ENCODE measurements at places on chromosomes 2 and 18.

DNA sequence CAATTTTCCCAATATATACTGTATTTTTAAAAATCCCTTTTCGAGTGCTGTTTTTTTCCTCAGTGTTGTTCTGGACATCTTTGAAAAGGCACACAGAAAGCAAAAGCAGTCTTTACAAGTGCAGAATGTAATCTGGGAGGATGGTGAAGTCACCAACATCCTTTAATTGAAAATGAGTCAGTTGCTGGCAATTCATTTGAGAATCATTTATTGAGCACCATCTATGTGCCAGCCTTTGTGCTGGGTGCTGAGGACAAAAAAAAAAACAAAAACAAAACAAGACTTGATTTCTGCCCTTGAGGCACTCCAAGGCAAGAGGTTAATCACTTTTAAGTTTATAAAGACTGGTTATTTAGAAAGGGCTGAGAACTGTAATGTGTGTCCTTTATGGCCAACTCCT, 46.7 kb upstream of the ACVR1 start:
- no peak for DNase-seq

GRCh38 chr2:26792720-26793119, 6.9 kb downstream of the CENPA start:
- no peak for DNase-seq

DNA sequence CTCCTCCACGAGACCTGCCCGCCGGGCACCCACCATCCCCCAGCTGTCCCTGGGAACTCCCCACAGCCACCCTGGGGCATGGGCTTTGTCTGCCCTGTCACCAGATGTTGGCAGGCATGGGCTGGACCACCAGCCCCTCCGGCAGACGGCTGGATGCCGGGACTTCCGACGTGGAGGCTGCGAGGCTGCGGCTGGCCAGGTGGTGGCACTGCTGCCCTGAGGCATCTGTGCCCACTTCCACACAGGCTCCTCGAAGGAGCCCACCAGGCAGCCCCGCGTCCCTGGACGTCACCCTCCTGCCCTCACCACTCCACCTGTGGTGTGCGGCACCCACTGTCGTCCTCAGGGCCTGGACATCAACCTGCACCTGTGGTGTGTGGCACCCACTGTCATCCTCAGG, 319.9 kb upstream of the SALL3 start:
- no peak for DNase-seq

DNA sequence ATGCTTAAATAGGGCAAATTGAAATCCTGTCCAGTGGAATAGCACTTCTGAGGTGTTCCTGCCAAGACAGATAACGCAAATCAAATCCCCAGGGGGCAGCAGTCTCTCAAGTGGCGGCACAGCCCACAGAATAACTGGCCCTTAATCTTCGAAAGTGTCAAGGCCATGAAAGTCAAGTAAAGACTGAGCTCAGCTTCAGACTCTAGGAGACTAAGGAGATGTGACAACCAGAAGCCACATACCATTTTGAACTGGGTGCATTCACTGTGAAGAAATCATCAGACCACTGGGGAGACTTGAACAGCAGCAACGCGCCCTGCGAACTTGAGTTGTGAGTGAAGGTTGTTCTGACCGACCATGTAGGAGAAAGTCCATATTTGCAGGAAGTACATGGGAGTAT, 66.0 kb upstream of the ASAP2 start:
- no peak for DNase-seq

- no peak for DNase-seq
Observed at GRCh38 chr2:239055756-239056493, 208.0 kb downstream of the TWIST2 start.

- no peak for DNase-seq
Observed at GRCh38 chr2:99403524-99403923, 66.3 kb downstream of the EIF5B start.

- no peak for DNase-seq
Observed at GRCh38 chr2:38207168-38207567, 131.2 kb upstream of the CYP1B1 start.

DNA sequence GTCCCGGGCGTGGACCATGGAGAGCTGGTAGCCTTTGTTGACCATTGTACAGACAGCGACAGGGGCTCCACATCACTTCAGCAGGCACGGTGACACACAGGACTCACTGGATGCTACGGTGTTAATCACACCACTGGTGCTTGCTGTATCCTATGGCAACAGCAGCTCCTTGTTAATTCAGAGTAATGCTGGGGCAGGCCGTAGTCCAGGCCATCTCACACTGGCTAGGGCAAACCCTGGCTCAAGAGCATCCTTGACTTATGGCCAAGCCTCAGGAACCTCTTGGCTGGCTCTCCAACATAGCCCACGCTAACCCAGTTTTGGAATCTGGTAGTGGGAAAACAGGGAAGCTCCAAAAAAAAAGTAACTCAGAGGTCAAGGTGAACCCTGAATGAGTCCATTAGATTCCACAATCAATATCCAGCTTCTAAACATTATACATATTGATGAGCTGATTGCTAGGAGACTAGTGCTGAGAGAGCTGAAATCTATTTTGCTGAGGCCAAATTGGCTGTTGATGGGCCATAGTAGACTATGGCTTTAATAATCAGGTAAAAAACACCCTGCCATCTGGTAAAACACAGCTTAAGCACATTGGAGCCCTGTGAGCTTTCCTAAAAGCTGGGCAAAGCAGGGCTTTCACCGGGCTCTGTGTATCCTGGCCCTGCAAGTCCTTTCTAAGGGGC, 253.6 kb downstream of the PRKCE start:
- DNase-seq = no peak

- DNase-seq = no peak
Observed at GRCh38 chr18:37407571-37407970, 158.0 kb downstream of the CELF4 start.

- no peak for DNase-seq
Observed at GRCh38 chr2:75018162-75018561, 59.7 kb downstream of the POLE4 start.

GRCh38 chr2:3759331-3759730, 56.0 kb downstream of the DCDC2C start:
- peak; percentile 35 for DNase-seq

DNA sequence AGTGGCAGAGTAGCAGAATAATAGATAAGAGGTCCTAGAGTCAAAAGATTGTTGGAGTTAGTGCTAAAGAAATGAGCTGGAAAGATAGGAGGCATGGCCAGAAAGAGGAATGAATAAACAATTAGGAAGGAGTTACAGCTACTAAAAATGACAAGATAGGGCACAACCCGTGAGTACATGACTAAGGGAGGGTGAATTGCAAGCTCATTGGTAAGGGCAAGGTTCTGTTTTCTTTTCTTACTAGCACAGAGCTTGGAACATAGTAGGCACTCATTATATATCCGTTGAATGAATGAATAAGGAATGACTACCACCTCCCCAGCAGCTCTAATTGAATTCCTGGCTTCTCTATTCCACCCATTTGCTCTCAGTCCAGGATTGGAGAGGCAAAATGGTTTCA, 5.7 kb upstream of the MARCO start:
- no peak for DNase-seq

GRCh38 chr18:72973841-72974240, 106.1 kb upstream of the NETO1 start:
- DNase-seq = no peak

- no peak for DNase-seq
Observed at GRCh38 chr2:216114382-216114713, 5.2 kb downstream of the XRCC5 start.

DNA sequence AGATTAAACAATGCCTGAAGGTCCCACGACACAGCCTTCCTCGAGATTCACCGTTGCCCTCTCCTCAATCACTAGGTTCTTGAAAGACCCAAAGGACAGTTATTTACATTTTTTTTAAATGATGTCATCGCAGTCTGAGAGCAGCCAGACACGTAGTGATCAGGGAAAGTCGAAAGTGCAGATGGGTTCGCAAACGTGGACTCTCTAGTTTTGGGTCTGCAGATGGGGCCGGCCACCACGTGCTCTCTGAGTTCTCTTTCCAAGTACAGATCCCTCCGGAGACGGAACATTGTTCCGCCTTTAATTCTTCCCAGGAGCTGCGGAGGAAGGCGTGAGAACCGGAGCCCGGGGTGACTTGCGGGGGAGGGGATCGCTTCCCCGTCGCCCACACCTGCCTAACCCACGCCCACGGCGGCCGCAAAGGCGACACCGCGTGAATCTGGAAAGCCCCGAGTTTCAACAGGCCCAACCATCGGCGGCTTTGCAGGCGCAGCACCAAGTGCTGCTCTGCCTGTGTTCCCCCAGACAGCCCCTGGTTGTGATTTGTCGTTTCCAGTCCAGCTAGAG, 54.3 kb downstream of the PKDCC start:
- DNase-seq = peak; percentile 86

DNA sequence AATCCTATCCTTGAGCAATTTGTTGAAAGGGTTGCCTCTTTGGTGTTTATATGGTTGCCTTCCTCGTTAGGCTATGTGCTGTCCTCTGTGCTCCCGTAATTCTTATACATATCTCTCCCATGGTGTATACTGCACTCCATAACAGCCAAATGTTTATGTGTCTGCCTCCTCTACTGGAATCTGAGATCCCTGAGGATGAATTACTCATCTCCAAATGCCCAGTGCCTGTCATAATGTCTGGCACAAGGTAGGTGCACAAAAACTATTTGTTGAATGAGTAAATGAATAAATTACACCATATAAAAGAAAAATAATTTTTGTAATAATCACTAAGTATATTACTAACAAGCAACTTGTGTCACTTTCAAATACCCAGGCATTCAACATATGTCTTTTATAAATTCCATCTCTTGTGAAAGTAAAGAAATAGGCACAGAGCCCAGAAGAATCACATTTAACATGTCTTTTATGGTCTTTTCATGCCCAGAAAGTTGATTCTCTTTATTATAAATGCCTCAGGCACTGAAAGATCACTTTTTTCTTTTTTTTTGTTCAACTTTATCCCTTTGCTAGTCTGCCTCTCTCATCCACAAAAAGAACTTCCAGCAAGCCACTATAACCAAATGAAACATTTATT, 164.9 kb downstream of the CCDC148 start:
- no peak for DNase-seq

DNA sequence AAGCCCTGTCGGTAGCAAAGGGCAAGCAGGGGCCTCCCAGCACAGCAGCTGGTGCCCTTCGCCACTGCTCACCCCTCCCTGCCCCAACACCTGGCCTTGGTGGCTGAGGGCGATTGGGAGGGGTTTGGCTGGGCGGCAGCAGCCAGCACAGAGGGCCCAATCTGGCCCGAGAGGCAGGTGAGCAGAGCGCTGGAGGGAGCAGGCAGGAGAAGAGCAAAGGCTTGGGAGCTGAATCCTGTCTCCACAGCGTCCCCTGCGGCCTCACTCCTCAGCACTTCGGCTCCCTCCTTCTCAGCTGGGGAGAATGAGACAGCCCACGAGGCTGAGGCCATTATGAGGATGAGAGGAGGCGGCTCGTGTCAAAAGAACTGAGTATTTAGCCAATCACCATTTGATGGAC, 74.9 kb upstream of the TAF1B start:
- DNase-seq = no peak

DNA sequence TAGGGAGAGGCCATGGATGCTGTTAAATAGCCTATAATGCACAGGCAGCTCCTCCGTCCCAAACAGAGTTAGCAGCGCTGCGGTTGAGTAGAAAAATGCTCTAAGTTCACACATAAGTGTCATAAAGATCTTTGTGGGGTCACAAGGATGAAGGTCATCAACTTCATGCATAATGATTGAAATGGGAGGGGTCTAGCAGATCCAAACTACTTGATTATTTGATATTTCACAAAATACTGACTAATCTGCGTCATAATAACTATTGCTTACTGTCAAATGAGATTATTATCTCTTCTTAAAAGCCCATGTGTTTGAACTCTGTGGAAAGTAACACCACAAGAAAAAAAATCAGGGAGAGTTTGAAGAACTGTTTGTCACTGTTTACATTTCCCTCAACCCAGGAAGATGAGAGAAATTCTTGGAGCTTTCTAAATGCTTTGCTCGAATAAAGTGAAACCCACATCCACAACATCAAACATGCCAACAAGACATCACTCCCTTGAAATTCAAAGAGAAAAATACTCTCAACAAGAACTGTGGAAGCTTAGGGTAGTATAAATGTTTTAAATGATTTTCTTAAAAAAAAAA, 50.5 kb upstream of the CREB1 start:
- no peak for DNase-seq

GRCh38 chr2:26772064-26773001, 8.2 kb downstream of the SLC35F6 start:
- no peak for DNase-seq

- DNase-seq = no peak
Observed at GRCh38 chr2:158999458-158999857, 31.0 kb downstream of the TANC1 start.

- no peak for DNase-seq
Observed at GRCh38 chr2:238903141-238903540, 55.3 kb downstream of the TWIST2 start.

DNA sequence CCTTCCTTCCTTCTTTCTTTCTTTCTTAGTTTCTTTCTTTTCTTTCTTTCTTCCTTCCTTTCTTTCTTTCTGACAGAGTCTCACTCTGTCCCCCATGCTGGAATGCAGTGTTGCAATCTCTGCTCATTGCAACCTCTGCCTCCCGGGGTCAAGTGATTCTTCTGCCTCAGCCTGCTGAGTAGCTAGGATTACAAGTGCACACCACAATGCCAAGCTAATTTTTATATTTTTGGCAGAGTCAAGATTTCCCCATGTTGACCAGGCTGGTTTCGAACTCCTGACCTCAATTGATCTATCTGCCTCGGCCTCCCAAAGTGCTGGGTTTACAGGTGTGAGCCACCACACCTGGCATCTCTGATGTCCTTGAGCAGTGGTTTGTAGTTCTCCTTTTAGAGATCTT, 48.5 kb downstream of the IL1R2 start:
- no peak for DNase-seq

DNA sequence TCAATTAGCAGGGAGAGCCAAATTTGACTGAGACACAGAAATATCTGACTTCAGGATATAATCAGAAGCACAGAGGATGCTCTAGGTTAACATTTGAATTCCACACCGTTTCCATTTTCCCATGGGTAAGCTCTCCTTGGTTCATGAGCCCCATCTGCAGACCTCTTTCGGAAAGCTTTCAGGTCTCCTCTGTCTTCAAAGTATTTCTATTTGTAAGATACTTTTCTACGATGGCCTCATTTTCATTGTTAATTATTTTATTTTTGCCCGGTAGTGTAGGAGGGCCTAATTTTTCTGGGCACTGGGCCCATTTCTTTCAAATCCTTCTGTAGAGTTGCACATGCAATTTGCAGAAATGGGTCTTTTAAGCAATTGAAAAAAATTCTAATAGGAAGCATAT, 53.8 kb downstream of the LRPPRC start:
- no peak for DNase-seq

- no peak for DNase-seq
Observed at GRCh38 chr2:58541511-58541910, 300.4 kb upstream of the FANCL start.

DNA sequence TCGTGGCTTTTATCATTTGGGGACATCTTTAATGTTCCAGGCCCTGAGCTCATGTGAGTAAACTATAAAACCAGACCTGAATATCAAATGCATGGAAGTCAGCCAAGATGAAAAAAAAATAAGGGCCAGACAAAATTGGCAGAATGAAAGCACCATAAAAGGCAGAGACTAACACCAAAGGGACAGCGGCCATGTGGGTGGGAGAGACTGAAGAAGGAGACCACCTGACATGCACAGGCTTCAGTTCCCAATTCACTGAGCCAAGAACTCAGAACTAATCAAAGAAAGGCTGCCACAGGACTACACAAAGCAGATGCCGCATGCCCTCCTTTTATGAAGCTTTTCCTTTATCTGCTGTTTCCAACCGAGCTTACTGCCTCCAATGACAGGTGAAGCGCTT, 267.1 kb downstream of the RAD51AP2 start:
- no peak for DNase-seq
